GM10248 (cell line): ENCODE measurements at places on chromosomes 1 and 21.

- no peak for DNase-seq
Observed at GRCh38 chr21:43027846-43028731, 47.5 kb downstream of the CBS start.

DNA sequence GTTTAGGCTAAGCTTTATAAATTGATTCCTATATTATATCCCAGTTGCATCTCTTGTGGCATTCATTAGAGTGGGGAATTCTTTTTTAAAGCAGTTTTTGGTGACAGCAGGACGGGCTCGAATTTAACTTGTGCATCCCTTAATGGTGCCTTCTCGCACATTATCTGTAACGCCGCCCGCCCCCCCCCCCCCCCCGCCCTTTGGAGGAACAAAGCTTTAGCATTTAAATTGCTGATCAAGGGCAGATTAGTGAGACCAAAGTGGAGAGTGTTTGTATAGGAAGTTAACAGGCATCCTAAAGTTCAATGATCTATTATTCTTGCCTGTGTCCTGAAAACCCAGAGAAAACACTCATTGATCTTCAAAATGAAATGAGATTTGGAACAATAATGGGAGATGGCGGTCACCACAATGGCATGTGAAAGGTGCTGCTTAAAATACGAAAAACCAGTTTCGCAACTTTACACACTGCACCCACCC lies 2.2 kb downstream of the LMO4 start:
- peak; percentile 18 for DNase-seq

DNA sequence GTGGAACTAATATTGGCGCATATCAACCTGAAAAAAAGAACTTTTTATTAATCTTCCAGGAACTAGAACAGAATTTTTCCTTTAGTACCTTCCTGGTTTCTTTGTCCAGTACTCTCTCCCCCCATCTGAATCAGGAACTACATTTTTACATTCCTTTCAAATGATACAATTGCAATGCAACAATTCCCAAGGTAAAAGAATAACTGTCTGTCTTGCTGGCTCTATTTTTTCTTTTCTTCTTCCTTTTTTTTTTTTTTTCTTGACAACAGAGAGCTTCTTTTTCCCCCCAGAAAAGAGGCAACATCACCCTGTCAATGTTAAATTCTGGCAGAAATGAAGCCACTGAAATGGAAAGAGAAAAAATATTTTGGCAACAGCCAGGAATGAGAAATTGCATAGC lies 4.5 kb upstream of the CD101 start:
- no peak for DNase-seq

DNA sequence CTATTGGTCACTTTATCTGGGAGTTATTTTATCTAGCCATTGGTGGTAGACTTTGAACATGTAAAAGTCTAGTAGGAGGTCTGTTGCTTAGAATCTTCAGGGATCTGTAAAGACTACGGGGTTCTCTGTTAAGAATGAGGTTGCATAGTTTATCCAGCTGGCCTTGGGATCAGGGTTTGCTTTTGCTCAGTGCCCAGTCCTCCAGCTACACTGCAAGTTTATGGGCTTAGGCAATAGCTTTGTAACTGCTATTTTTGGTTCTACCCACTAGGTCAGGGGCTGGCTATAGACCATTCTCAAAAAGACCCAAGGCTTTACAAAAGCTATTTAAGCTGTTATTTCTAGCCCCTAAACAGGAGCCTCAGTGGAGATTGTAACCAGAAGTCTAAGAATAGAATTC lies 9.8 kb downstream of the SH3GLB1 start:
- DNase-seq: no peak

DNA sequence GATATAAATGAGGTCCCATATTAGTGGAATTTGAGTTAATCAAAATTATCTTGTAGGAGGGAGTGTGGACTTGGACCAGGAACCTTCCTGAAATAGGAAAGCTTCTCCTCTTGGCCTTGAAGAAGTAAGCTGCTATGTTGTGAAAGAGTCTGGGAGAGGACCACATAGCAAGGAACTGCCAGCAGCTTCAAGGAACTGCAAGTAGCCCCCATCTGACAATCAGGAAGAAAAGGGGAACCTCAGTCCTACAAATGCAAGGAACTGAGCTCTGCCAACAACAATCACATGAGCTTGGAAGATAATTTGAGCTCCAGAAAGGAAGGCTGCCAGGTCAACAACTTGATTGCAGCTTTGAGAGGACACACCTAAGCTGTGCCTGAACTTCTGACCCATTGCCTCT lies 8.2 kb upstream of the PRMT6 start:
- no peak for DNase-seq

DNA sequence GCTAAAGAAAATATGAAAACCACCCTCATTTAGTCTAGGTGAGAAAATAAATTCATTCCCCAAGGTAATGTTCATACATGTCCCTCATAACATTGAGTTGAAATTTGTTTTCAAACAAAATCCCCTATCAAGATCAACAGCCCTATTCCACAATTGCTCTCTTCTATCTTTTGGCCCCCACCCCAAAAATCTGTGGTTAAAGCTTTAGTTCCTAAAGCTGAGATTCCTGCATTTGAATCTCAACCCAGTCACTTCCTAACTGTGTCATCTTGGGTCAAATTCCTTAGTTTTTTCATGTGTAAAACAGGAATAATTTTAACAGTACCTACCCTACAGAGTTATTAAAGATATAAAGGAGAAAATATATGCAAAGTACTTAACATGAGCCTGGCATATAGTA lies 22.0 kb downstream of the KIAA0319L start:
- no peak for DNase-seq

- DNase-seq: no peak
Observed at GRCh38 chr1:71916894-71917293, 365.4 kb downstream of the NEGR1 start.

DNA sequence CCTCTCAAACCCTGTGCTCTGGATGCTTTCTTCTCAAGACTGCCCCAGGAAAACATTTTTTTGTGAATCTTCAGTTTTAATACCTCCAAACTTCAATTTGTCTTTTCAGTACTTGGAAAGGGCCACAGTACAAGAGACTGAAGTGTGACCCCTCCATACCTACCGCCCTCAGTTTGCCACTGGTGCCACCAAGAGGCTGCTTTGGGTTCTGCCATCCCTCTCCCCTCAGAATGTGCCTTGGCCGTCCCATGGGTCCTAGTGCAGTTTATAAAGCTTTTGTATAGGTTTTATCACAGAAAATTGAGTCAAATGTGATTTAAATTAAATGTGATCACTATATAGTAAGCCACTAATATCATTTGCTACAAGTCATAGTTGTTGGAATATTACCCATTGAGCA lies 60.8 kb upstream of the PGD start:
- peak; percentile 67 for DNase-seq

DNA sequence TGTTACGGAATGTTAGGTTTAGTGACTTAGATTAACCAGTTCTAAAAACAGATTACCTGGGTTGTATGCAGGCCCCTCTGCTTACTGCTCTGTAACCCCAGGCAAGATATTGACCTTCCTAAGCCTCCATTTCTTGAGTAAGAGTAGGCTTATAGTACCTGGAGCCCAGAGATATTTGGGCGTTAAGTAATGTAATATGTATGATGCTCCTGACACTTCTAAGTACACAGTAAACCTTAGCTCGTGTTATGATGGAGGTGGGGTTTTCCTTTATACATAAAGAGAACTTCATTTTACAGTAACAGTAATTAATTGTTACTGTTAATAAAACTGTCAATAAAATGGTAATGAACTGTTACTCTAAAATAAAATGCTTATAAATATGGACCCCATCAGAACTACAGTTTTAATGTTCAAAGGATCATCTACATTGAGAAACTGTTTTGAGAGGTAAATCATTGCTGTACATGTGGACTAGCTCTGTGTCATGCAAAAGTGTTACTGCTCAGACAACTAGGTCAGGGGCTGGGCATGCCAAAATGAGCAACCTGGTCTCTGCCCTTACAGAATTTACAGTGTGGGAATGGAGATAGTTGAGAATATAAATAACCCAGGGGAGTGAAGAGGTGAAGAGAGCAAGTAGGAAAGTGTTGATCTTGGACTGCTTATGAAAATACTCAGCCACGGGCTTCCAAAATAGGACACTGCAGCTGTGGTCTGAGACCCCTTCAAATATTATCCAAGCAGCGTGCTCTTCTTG lies 26.6 kb downstream of the LRRC8C start:
- no peak for DNase-seq

GRCh38 chr1:157231846-157232525 lies 93.8 kb upstream of the ETV3 start:
- DNase-seq: no peak

- DNase-seq: no peak
Observed at GRCh38 chr1:89025928-89026327, 3.3 kb upstream of the GBP3 start.

DNA sequence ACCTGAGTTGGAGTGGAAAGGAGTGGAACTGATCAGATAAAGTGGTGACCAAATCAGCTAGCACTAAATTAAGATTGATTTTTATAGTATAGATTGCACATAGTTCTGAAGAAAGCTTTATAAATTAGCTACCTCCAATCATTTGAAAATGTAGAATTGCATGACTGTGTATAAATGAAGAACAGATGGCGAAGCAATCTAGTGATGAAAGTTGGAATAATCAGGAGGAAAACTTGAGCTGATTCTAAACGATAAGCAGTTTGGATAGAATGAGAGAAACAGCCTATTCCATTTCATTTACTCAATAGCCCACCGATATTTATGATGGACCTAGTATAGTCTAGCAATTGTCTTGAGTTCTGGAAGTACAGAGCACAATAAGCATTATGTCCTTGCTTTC lies 661.5 kb downstream of the PLA2G4A start:
- DNase-seq: no peak

GRCh38 chr1:25786887-25787759 lies 12.9 kb upstream of the SELENON start:
- no peak for DNase-seq

- no peak for DNase-seq
Observed at GRCh38 chr1:233885196-233885920, 19.1 kb upstream of the SLC35F3 start.
